ENCODE measurements at places on chromosomes 7 and 10. TPM values are rescaled to one million over a fixed set of nuclear protein-coding genes. Genes with fewer than 3 reads are reported as not detected.

DNA sequence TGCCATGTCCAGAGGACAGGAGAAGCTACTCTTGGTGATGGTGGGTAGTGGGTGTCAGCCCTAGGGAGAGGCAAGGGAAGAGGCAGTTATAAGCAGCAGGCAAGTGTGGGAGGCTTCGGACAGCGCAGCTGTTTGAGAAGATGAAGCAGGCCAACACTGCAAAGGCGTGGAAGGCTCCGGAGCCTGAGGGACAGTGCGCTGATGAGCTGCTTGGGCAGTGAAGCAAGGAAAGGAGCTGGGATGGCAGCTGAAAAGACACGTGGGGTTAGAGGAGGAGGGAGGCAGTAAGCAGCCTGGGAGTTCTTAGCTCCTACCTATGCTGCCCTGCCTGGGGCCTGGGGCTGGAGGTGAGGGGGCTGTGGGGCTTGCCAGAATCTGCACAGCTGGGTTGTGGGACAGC is 50.1 kb upstream of the CRTAC1 start:
- no peak for DNase-seq

Gene XRCC2
- total RNA-seq = 1.2 TPM

Gene LLCFC1
- total RNA-seq = not detected

GRCh38 chr10:45253183-45253914 is 62.1 kb downstream of the OR13A1 start:
- DNase-seq = no peak

DNA sequence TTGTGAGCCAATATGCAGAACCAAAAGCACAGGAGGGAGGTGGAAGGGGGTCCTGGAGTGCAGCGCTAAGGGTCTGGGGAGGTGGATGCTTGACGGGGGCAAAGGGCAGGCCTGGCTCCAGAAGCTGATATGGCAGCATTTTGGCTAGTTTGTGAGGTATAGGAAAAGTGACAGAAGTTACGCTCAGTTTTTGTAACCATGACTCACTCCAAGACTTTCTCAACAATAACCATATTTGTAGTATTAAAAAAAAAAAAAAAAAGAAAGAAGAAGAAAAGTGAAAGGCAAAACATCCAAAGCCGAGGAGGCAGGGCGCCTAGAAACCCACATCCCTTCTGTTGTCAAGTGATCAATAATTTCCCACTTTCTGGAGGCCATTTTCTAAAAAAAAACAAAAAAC is 92.3 kb downstream of the RNF216 start:
- no peak for DNase-seq

- DNase-seq = no peak
Observed at GRCh38 chr7:106644999-106645398, 16.0 kb downstream of the CCDC71L start.

GRCh38 chr10:132178672-132179545 is 7.8 kb upstream of the DPYSL4 start:
- no peak for DNase-seq

DNA sequence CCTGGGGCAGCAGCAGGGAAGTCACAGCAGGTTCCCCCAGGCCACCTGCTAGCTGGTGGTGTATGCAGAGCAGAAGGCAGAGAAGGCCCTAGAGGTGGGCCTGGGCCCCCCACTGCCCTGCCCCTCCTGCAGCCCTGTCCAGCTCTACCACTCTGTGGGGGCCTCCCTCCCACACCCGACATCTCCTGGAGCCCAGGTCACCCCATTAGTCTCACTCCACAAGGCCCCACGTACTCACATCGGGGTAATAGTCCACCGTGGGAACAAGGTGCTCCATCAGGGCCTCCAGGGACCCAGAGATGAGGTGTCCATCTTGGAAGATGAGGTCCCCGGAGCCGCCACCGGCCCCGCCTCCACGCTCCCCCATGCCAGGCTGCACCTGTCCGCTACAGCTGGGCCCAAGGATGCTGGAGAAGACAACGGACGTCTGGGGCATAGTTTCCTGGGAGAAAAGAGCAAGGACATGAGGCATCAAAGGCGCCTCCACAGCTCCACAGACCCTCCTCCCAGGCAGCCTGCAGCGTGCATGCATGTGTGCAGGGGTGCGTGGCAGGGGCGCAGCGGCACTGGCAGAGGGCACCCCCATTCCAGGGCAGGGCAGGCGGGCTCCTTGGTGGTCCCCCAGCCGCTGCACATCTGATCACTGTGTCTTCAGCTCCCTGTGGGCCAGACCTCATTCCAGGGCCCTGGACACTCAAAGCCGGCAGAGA is 61.0 kb downstream of the RASGEF1A start:
- peak; percentile 13 for DNase-seq

Gene PLXDC2
- total RNA-seq = 21.6 TPM

Gene LRRC61
- total RNA-seq = 16.7 TPM

DNA sequence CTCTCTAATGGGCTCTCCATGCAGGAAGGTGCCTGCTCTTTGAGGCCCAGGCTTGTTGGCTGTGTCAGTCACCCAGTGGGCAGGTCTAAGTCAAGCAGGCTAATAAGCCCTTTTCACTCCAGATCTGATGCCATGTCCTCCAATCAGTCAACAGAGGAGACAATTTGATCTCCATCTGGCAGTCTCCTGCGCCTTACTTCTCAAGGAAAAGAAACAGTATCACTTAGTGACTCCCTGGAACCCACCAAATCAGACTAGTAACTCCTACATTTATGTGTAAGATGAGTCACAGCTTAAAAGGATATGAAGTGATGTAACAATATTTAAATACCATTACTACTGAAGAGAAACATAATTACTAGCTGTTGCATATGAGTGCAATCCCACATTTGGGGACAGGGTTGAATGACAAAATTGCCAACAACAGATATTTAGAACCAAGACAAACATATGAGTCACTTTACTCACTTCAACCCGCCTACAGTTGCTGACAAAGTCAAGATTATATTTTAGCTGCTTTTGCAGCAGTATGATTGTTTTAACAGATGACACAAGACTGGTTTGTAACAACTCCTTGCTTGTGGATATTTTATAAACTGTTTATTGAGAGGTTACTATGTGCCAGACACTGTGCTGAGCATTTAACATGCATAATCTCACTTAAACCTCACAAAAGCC is 72.1 kb downstream of the USP6NL start:
- no peak for DNase-seq

GRCh38 chr7:53209129-53209528 is 173.7 kb downstream of the POM121L12 start:
- DNase-seq = no peak

GRCh38 chr7:143003393-143004051 is 23.4 kb downstream of the OR9A2 start:
- DNase-seq = no peak

DNA sequence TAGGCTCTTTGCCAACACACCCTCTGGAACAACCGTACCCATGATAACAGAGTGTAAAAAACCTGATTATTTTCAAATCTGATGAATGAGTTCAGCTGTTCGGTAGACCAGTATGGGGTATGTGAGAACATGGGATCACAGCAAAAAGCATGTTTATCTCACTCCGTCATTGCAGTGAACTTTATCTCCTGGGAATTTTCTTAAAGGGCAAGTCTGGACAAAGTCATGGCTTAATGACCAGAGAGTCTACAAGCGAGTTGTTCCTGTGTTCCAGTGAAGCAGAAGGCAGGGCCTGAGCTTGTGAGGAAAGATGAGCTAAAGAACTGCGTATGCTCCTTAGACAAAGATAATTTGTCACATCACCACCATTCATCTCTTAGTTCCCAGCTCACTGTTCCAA is 219.7 kb downstream of the TRIL start:
- DNase-seq = no peak

DNA sequence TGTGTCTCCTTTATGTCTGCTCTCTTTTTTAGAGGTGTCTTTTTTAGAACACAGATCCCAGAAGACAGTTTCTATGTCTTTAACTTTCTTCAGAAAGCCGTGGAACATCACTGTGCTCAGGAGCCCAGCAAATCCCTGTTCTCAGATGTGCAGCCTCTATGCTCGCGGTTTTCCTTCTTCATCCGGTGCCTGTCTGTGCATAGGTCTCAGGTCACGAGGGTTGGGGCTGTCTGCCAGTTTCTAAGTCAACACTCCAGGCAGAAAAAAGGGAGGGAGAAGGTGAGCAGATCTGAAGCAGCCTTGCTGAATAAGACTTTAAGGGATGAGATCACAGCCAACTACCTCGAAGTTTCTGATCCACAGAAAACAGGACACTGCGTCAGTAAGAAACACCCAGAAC is 68.5 kb downstream of the CRTAC1 start:
- no peak for DNase-seq

Gene INTS1
- 111 TPM for total RNA-seq

Gene INSYN2A
- not detected for total RNA-seq

Gene SAMD9L
- total RNA-seq = 62.4 TPM

Gene NCOA4
- total RNA-seq = 88.4 TPM

DNA sequence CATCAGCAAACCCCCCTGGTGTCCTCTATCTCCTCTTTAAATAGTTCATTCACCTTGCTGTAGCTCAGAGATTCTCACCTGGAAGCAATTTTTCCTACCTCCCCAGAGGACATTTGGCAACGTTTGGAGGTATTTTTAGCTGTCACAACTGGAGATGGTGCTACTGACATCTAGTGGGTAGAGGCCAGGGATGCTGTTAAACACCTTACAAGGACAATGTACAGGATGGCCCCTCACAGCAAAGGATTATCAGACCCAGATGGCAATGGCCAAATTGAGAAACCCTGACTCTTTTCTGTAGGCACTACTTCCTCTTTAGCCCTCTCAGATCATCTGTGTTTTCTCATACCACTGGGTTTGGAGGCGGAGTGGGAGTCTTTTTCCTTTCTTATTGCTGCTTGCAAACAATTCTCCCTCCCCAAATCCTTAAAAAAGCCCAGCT is 13.2 kb upstream of the TRA2A start:
- peak; percentile 52 for DNase-seq

Gene COL28A1
- 0.45 TPM for total RNA-seq

- no peak for DNase-seq
Observed at GRCh38 chr7:83575436-83575835, 73.5 kb downstream of the SEMA3E start.

Measured in natural killer cell (primary cell).